ENCODE measurements at places on chromosomes 5 and 9.
A peak's percentile ranks its signal among the peaks of the same experiment; 100 is the strongest.

DNA sequence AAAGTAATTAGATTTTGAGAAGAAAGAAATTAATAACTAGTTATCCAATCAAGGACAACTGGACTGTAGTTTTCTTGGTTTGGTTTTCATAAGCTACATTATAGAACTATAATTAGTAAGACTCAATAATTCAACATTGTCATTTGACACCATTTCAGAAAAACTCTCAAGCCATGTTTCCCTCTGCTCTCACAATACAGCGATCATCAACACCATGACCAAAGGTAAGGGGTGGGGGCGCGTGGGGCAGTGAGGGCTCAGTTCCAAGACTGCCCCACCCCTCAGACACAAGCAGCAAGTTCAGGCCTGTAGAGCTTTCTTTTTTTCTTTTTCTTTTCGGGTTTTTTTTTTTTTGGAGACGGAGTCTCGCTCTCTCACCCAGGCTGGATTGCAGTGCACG is 6.4 kb downstream of the CMBL start:
- no peak for DNase-seq

GRCh38 chr5:138438724-138439476 is at the start of gene REEP2:
Gene REEP2 (plus strand): TSS chr5:138439057. CDS start chr5:138439209, 152 bp downstream.
- peak; percentile 67 for DNase-seq

- no peak for DNase-seq
Observed at GRCh38 chr5:117210796-117211195, 636.2 kb upstream of the SEMA6A start.

DNA sequence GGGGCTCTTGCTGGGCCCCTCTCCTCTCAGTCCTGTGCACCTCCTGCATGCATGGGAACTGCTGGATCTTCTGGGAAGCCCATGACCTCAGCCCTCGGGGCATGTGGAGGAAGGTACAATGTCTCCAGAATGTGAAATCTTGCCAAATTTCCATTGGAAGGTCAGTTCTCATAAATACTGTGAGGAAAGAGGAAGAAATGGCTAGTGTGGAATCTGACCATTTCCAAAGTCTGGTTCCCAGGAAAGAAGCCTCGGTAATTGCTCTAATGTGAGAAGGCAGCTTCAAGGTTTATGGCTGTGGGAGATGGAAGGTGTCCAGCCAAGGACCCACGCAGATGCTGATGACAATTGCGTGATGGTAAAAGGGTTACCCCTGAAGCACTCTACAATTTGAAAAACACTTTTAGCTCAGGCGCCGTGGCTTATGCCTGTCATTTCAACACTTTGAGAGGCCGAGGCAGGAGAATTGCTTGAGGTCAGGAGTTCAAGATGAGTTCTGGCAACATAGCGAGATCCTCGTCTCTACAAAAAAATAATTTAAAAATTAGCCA is 8.1 kb upstream of the IL17B start:
- no peak for DNase-seq

DNA sequence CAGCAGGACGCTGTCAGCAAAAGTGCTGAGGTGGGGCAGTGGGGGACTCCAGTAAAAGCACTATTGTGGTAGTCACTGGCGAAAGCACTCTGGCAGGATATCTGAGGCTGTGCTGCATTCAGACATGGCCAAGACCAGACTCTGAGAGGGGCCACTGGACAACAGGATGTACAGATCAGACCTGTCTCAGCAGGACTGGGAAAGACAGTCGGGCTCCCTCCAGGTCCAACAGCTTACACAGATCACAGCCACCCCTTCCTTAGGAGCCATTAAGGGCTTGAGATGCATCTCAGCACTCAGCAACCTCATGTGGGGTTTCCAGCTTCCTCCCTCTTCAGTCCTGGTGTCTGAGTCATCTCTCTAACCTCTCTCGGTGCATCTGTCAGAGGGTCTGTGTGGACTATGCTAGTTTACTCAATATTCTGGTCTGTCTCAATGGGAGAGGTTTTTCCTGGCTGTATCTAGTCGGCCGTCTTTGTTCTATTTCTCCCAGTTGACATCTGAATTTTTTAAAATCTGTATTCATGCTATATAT is 154.5 kb downstream of the CWC27 start:
- DNase-seq: no peak

DNA sequence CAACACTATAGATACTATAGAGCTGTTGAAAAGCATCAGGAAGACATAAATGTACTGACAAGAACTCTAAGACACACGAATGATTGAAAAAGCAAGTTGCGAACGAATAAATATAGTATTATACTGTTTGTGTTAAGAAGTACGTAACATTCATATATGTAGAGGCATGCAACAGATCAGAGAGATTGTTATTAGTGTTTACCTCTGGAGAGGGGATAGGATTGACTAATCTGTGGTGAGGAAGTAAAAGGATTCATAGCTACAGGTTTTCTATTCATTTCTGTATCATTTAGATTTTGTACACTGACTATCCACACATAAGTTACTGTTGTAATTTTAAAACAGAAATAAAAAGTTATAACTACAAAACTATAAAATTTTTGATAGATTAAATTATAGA is 147.6 kb upstream of the SV2C start:
- no peak for DNase-seq

GRCh38 chr5:72291601-72292000 is 28.4 kb downstream of the MRPS27 start:
- DNase-seq: no peak

DNA sequence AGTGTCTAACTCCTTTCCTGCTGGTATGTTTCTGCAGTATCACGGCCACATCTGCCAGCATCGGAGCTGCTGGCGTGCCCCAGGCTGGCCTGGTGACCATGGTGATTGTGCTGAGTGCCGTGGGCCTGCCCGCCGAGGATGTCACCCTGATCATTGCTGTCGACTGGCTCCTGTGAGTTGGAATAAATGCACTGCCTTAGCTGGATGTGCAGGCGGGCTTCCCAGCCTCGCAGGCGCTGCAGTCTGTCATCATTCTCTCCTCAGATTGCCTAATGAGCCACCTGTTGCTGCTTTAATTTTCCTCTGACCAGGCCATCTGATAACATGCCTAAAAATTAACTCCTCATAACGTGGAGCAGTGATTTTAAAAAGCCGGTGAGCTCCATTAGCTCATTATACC is 79.1 kb upstream of the PLPP6 start:
- DNase-seq: no peak

DNA sequence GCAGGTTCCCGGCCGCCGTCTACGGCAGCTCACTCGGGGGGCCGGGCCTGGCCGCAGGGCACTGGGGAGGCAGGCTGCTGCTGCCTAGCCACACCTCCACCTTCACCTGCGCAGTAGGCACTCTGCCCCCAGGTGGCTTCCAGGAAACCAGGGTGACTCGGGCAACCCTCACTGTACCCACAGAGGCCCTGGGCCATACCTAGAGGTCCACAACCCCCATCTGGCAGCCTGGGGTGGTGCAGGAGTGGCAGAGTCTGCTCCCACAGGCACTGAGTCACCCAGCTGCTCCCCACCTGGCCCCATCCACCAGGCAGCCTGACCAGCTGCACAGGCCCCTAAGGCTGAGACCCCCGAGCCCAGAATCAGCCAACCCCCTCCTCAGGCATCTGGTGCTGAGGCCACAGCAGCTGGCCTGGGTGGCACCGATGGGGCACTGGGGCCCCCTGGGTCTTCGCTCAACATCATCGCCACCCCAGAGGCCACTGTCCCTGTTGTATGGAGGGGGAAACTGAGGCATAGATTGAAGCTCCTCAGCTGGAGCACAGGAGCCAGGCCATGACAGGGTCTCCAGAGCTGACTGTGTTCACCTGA is 70.2 kb downstream of the KCNT1 start:
- no peak for DNase-seq

DNA sequence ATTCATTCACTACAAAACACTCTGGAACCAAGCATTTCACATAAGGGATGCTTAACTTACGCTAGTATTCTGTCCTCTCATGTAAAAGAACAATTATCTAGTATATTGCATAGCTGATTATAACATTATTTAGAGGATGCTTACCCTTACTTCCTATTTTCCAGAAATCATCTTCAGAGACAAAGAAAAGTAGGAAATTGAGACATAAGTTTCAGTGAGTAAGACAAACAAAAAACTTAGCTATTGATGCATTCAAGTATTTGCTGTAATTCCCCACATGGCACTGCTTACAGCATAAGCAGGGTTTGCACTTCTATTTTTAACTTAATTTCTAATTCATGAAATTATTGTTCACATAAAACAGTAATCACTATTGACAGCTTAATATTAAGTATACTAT is 104.8 kb upstream of the SREK1 start:
- no peak for DNase-seq

GRCh38 chr5:126274076-126274762 is 149.0 kb upstream of the GRAMD2B start:
- no peak for DNase-seq

DNA sequence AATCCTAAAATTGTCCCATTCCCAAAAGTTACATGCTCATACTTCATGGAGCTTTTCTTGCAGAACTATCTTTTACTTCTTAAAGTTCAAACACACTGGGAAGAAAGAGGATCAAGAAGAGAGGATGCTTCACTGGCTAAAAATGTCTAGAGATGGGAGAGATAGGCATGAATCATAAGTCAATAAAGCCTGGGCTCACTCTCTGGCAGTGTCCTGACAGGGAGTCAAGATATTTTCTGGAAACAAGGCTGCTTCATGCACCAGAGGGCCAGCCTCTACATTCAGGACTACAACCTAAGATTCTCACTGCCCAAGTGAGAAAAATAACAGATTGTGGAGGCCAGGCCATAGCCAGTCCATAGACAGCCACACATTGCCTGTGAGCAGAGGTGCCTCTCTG is 1358.4 kb downstream of the EFNA5 start:
- no peak for DNase-seq

GRCh38 chr5:78335976-78336375 is 24.4 kb upstream of the SCAMP1 start:
- DNase-seq: no peak

DNA sequence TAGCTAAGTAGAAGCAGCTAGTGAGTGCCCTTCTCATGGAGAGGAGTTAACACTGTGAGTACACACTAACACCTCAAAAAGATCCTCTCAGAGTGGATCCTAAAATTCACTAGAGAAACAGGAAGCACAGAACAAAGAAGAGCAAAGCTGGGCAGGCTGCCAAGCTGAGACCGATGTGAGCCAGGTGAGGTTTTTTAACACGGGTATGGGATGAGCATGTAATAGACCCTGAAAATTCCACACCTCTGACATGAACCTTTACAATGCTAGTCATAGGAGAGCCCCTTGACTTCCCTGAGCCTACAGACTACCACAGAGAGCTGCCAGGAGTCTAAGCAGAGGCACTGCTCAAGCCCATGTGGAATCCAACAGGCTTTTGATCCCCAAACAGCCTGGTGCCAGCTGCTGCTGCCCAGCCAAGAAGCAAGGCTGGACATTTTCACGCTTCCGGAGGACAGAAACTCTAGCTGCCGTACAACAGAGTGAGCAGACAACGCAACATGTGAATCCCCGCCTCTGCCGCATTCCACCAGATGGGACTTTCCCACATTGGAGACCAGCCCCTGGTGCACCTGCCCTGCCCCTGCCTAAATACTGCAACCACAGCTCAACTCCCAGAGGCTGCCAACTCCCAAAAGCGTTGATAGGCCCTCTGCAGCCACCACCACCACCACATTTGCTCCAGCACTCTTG is 280.8 kb downstream of the CDH10 start:
- no peak for DNase-seq

DNA sequence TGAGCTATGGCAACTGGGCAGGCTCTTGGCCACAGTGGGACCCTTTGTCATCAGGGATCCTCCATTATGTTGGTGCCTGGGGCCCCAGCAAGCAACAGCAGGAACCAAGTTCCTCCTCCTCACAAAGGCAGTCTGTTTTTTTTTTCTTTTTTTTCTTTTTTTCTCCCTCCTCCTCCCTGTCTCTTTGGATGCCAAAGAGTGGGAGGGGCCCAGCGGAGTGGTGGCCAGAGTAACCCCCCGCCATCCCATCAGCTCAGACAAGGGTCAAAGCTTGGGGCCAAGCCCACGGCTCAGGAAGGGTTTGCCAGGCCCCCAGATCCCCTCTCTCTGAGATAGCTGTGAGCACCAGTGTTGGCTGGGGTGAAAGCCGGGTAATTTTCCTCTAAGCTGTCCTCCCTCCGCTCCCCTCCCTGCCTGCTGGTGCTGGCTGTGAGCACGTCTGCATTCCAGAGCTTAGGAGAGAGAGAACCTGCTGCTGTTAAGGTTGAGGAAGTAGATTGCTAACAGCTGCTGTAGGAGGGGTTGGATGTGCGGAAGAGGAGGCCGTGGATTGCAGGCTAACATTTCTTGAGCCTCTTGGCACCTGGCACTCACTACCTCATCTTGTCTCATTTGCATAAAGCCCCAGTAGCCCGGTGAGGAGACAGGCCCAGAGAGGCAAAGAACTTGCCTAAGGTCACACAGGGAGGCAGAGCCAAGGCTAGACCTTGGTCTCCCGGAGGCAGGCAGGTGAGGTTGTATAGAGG is 21.2 kb downstream of the GSN start:
- no peak for DNase-seq

DNA sequence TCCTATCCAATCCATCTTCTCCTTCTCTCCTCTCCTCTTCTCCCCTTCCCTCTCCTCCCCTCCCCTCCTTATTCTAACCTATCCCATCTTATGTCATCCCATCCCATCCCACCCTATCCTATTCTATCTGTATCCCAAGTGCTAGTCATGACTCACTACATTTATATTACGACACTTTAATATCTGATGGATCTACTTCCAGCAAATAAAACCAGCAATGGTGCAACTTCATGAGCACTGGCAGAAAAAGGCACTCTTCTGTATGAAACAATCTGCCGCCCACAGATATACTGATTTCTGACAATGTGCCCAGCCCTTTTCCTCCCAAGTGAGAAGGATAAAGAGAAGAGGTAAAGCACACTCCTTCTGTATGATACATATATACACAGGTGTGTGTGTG is 86.6 kb upstream of the ANKH start:
- DNase-seq: no peak

DNA sequence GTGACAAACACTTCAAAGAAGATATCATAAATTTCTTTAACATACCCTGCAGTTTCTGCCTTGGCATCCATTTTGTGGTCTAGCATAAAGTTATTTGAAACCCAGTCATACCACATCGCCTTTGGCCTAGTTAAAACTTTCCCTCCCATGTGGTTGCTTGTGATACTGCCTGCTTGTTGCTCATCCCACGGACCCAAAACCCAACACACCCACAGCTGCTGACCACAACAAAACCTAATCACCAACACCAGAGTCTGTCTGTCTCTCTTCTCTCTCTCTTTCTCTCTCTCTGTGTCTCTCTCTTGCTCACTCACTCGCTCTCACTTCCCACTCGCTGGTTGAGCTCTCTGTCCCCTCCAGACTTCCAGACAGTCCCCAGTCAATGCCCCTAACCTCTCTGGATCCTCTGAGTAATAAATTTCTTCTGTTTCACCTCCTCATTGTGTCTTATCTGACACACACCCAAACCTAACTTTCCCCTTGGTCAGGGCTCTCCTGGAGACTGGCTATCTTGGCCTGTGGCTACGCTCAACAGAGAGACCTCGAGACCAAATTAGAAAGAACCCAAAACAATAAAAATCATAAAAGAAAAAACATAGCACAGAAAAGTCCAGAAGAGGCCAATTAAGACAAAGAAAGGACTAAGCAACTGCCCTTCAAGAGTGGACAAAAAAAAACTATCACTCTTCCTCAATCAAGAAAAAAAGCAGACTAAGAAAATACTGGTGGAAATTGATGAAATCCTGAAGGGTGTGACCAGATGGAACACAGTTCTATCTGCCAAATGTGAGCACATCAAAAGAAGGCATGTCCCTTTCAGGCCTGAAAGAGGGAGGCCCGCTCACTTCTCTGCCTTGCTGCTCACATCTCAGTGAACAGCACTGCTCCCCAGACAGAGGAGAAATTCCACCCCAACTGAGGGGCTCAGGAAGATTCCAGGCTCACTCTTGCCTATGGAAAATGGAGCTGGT is 41.5 kb downstream of the TTLL11 start:
- peak; percentile 23 for DNase-seq

- DNase-seq: no peak
Observed at GRCh38 chr9:85212887-85213286, 528.9 kb downstream of the AGTPBP1 start.
